Esophagus squamous epithelium (tissue), 5 donors: ENCODE measurements at places on chromosomes 16 and 17.

DNA sequence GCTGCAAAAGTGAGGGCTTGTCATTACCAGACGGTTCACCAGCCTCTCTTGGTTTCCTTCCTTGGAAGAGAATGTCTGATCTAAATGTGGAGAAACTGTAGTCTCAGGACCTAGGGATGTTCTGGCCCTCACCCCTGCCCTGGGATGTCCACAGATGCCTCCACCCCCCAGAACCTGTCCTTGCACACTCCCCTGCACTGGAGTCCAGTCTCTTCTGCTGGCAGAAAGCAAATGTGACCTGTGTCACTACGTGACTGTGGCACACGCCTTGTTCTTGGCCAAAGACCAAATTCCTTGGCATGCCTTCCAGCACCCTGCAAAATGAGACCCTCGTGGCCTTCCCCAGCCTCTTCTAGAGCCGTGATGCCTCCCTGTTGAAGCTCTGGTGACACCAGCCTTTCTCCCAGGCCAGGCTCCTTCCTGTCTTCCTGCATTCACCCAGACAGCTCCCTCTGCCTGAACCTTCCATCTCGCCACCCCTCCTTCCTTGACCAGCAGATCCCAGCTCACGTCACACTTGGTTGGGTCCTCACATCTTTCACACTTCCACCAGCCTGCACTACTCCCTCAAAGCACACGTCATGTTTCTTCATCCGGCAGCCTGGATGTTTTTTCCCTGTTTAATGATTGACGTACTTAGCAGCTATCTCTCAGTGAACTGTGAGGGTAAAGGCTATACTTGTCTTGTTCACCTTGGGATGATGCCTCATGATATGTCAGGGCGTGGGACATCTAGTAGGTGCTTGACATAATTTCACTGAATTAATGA lies 4.3 kb downstream of the ZNF768 start:
- DNase-seq: no peak

- no peak for DNase-seq
Observed at GRCh38 chr17:32482568-32483320, 4.0 kb upstream of the CDK5R1 start.

DNA sequence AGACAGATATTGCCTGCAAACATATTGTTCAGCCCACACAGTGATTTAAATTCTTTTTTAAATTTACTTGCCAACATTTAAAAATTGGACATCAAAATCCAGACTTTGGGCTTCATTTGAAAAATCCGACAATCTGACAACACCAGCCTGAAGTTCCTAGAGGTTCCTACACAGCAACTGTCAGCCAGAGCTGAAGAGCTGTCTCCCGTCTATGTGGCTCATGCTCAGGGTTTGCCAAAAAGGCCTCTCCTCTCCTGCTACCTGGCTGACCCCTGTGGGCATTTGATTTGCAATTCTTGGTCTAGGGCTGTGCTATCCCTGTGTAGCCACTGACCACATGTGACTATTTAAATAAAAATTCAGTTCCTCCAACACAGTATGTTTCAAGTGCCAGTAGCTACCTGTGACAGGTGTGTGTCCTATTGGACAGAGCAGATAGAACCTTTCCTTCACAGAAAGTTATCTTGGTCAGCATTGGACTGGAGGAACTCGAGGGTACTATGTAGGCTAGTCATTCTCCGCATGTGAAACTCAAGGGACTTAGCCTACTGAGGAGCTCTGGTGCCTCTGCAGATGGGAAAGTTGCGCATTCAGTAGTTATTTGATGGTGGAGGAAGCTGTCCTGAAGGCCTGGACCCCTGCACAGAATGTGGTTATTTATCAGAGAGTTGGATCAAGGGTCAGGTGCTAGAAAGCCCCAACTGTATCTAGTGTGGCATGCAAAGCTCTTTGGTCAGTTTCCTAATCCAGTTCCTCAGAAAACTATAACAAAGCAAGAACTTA lies 2.7 kb downstream of the LYRM1 start:
- DNase-seq: no peak

DNA sequence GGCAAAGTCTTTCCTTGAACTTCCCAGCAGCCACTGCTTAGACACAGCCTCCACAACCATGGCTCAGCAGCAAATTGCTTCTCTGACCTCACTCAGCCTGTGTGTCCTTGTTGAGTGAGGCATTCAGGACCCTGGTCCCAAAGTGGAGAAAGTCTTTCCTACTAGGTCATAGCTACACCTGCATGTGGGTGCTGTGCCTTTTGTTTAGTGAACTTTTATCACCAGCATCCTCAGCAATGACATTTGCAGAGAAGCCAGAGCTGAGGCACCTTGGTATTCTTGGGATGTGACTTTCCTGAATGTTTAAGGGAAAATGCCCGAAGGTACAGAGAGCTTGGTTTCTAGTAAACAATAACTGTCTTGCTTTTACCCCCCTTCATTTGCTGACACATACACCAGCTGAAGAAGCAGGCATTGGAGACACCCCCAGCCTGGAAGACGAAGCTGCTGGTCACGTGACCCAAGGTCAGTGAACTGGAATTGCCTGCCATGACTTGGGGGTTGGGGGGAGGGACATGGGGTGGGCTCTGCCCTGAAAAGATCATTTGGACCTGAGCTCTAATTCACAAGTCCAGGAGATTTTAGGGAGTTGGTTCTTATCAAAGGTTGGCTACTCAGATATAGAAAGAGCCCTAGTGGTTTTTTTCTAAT lies 20.9 kb upstream of the STH start:
- DNase-seq: no peak

DNA sequence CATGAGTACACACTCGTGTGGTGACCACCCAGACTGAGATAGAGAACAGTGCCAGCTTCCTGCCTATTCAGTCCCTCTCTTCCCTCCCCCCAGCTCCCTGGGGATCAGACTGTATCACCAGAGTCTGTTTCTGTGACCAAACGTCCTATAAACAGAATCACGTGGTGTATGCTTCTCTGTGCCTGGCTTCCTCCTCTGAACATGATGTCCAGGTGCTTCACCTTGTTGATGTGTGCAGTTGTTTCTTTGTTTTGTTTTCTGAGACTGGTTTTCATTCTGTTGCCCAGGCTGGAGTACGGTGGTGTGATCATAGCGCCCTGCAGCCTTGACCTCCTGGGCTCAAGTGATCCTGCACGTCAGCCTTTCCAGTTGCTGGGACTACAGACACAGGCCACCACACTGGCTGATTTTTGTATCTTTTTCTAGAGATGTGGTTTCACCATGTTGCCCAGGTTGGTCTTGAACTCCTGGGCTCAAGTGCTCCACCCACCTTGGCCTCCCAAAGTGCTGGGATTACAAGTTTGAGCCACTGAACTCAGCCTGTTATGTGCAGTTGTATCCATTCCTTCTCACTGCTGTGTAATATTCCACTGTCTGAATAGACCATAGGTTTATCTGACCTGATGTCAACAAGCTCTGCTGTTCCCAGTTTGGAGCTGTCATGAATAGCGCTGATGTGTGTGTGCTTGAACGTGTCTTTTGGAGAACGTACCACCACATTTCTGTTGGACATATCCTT lies 28.9 kb upstream of the PRM1 start:
- peak; percentile 29 for DNase-seq

GRCh38 chr16:2782583-2783351 lies 4.6 kb downstream of the PRSS33 start:
- no peak for DNase-seq

GRCh38 chr17:56521414-56522141 lies 71.9 kb upstream of the NOG start:
- DNase-seq: no peak

- no peak for DNase-seq
Observed at GRCh38 chr16:12054396-12054795, 77.9 kb downstream of the SNX29 start.

- no peak for DNase-seq
Observed at GRCh38 chr16:88974080-88974915, 2.7 kb downstream of the CBFA2T3 start.

DNA sequence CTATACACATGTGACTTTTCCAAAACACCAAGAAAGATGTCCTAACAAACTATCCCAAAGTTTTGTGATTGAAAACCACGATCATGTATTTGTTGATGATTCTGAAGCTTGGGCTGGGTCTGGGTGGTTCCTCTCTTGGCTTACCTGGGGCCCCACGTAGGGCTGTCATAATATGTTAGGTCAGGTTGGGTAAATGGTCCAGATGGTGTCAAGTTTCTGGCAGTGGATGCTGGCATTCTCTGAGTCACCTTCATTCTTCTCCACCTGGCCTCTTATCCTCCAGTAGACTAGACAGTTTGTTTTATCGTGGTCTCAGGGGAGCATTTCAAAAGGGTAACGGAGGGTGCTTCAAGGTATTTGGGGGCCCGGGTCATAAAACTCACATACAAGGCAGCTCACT lies 39.4 kb downstream of the SYCE1L start:
- DNase-seq: no peak

- no peak for DNase-seq
Observed at GRCh38 chr16:58422809-58423208, 30.5 kb downstream of the GINS3 start.

DNA sequence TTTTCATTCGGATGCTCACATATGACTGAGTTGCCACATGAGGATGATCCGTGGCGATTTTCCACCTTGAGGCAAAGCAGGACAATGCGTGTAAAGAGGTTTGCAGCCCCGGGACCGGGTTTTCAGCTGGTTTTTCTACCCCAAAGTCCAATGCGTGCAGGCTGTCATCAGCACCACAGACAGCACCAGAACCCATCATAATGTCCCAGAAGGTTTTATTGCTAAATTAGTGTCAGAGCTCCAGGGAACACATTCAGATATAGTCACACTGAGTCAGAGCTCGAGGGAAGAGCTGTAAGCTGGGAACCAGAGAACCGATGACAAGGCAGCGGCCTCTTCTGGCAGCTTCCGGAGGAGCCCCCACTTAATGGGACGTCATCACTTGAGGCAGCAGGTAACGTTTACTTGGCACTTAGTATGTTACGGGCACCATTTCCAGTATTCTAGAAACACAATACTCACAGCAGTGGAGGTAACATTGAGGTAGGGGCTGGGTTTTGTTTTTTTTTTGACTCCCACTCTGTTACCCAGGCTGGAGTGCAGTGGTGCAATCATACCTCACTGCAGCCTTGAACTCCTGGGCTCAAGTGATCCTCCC lies 8.9 kb upstream of the NAGPA start:
- no peak for DNase-seq

- DNase-seq: no peak
Observed at GRCh38 chr16:1036166-1036565, 36.4 kb upstream of the SSTR5 start.

DNA sequence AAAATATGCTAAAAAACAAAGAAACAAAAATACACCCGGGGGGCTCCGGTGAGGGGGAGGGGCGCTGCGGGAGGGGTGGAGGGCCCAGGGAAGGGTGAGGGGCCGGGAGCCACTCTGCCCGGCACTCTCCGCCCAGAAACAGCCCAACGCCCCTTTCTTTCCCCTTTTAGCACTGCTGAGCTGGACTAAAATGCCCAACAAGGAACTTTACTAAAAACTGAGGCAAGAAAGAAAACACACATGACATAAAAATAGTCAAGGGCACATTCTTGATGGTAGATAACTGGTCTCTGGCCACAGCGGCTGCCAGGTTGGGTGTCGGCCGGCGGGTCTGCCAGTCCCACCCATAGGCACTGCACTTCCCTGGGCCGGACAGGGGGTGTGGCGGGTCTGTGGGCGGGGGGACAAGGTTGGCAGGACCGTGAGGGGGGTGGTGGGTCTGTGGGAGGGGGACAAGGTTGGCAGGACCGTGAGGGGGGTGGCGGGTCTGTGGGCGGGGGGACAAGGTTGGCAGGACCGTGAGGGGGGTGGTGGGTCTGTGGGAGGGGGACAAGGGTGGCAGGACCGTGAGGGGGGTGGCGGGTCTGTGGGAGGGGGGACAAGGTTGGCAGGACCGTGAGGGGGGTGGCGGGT lies 20.9 kb downstream of the METRNL start:
- no peak for DNase-seq

DNA sequence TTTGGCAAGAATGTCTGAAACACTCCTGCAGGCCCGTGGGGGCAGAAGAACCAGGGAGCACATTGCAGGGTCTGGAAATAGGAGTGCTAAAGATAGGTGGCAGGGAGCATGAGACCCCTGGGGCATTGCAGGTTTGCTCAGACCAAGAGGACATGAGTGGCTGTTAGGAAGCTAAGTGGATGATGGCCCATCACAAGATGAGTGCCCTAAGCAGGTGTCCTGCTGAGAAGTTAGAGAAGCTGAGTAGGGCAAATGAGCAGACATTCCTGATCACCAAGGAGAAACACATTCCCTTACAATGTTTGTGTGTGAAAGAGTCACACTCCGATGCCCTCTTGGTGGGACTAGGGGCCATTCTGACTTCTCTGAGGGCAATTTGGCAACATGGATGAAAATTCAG lies 9.9 kb downstream of the MLYCD start:
- DNase-seq: no peak

GRCh38 chr17:76726776-76727718 lies at the start of gene METTL23:
Gene METTL23 (plus strand): TSS chr17:76726839. CDS start chr17:76729711, 2,872 bp downstream.
- no peak for DNase-seq

- DNase-seq: no peak
Observed at GRCh38 chr16:57387598-57388354, 15.5 kb downstream of the CX3CL1 start.

- no peak for DNase-seq
Observed at GRCh38 chr17:30823421-30823820, 1.1 kb downstream of the CRLF3 start.

DNA sequence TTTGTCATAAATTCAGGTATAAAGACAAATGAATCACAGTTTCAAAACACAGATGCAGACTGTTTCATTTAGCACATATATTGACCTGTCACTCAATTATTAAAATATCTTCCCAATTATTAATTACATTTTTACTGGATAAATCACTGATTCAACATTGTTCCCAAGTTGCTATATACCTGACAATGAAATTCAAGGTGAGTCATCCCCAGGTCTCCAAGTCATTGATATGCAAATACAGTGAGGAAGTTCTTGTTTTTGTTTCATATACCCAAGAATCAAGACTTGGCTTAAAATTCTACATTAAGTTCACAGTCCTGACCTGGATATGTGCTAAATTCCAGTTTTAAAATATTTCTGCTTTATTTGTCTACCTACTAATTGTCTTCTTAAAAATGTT lies 599.3 kb upstream of the PSMD7 start:
- no peak for DNase-seq

GRCh38 chr17:27460196-27460725 lies 4.0 kb downstream of the KSR1 start:
- DNase-seq: no peak

DNA sequence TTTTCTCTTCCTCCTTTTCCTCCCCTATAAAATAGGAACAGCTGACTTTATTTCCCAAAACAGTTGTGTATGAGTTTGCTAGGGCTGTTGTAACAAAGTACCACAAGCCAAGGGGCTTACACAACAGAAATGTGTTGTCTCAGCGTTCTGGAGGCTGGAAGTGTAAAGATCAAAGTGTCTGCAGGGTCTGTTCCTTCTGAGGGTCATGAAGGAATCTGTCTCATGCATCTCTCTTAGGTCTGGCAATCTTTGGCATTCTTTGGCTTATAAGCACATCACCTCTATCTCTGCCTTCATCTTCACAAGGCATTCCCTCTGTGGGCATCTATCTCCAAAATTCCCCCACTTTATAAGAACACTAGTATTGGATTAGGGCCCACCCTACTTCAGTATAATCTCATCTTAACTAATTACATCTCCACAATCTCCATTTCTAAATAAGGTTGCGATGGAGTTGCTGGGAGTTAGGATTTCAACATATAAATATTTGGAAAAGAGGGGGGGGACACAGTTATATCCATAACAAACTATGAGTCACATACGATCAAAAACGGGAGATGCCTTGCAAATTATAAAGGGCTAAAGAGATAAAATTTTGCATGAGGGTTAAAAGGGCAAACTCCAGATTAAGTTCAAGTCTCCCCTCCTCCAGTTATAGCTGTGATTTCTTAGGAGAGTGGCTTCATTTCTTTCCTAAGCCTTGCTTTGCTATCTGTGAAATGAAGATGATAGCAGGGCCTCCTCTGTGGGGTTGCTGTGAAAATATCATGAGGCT lies 109.7 kb downstream of the VAT1L start:
- no peak for DNase-seq
